ENCODE measurements at places on chromosomes 12 and 14.

- DNase-seq, result no peak
Measured at GRCh38 chr12:32053881-32054624, 52.6 kb upstream of the BICD1 start.

DNA sequence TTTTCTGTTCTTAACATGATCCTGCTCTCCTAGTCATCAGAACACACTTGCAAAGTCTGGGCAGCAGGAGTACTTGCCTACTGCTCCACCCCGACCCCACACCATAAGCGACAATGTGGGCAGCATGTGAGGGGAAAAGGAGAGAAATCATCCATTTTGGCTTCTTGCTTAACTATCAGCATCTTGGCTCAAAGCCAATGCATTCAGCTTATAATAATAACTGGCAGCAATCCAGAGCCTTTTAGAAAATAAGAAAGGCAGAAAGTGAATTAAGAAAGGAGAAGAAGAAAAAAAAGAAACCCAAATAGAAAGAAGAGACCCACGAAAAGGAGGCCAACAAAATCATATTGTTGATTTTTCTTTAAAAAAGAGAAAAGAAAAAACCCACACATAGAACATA lies 930.8 kb downstream of the BCL11B start:
- DNase-seq, result no peak

DNA sequence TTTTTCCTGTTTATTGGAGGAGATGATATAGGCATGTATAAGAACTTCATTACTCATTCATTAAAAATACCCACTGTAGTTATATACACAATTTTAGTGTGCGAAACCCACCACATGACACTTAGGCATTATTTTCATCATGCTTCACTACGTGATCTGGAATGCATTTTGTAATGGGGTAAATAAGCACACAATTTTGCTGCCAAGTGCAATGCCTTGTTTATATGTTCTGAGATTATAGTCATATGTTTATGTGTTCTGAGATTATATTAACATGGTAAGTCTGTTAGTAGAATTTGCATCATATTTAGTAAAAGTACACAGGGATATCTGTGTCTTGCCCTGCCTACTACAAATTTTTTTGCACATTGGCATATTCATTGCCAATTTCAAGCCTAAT lies 1123.0 kb downstream of the LRFN5 start:
- no peak for DNase-seq

- DNase-seq, result no peak
Measured at GRCh38 chr14:61218767-61219166, 62.4 kb downstream of the TMEM30B start.

- no peak for DNase-seq
Measured at GRCh38 chr14:50025073-50025472, 91.3 kb downstream of the VCPKMT start.

- no peak for DNase-seq
Measured at GRCh38 chr12:84128117-84128991, 784.2 kb downstream of the SLC6A15 start.

GRCh38 chr14:67996235-67996634 lies 176.7 kb downstream of the RAD51B start:
- DNase-seq, result no peak

DNA sequence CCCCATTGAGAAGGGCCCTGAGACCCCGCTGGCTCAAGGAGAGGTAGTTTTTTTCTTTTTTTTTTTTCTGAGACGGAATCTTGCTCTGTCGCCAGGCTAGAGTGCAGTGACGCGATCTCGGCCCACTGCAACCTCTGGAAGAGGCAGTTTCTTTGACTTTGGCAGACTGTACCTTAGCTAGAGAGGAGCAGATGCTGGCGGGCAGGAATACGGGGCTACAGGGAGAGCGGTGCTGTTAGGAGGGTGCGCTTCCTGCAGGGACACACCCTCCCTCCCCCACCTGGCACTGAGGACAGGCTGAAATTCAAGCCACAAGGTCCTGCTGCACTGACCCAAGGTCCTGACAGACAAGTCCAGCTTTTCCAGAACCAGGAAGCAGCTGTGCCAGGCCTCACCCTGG lies 32.2 kb upstream of the NUDT14 start:
- DNase-seq, result no peak

DNA sequence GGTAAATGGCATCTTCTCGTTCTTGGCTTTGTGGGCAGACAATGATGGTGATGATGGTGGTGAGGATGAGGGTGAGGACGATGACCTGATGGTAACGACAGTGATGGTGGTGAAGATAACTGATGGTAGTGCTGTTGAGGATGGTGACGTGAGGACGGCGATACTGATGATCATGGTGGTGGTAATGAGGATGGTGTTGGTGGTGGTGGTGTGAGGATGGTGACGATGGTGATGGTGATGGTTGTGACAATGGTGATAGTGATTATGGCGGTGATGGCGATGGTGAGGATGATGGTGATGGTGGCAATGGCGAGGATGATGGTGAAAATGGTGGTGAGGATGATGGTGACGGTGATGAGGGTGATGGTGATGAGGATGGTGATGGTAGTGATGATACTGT lies 54.5 kb downstream of the FBRSL1 start:
- no peak for DNase-seq

DNA sequence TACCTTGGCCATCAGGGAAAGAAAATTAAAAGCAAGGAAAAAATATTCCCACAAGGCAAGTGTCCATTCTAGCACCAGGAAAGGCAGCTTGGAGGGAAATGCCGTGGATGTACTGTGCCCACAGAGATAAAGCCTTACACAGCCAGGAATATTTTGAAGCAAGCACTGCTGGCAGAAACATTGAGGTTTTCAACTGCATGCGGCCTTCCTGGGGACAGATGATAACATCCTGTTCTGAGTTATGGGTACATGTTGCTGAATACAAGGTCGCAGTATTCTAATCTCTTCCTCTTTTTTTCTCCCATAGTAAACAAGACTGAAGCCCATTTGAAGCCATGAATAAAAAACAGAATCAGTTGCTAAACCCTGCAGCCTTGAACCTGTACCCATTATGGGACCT lies 197.1 kb downstream of the BTG1 start:
- DNase-seq, result no peak

DNA sequence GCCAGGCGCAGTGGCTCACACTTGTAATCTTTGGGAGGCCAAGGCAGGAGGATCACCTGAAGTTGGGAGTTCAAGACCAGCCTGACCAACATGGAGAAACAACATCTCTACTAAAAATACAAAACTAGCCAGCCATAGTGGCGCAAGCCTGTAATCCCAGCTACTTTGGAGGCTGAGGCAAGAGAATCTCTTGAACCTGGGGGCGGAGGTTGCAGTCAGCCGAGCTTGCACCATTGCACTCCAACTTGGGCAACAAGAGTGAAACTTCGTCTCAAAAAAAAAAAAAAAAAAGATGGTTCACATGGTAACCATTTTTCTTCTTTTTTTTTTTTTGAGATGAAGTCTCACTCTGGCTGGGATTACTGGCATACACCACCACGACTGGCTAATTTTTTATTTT lies 35.3 kb downstream of the SLC2A14 start:
- no peak for DNase-seq

GRCh38 chr12:70091021-70091521 lies 152.2 kb upstream of the CNOT2 start:
- no peak for DNase-seq

- DNase-seq, result no peak
Measured at GRCh38 chr14:22794551-22794951, 20.7 kb downstream of the SLC7A7 start.

- no peak for DNase-seq
Measured at GRCh38 chr14:53032161-53032803, 81.4 kb upstream of the FERMT2 start.

DNA sequence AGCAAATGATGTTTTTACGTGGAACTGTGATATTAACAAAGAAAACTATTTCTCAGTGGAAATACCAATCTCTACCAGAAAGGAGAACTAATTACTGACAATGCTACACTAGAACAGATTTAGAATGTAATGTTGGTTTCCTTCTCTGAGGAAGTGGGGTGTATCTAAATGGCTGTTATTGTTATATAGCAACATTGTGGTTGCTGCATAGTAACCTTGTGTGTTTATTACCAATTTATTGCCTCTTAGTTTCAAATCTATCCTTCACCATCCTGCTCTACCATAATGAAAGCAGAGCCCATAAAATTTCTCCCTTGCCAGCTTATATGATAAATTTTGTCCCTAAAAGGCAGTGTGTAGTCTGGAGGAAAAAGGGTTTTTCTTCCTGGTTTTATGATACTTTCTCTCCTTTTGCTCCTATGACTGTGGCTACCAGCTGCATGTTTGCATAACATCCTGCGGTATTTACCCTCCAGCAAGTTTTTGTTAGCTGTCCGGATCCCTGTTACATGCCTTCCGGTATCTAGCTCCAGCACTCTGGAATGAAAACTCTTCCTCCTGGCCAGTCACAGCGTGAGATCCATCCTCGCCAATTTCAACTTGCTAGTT lies 5.7 kb upstream of the KLRK1 start:
- DNase-seq, result no peak

DNA sequence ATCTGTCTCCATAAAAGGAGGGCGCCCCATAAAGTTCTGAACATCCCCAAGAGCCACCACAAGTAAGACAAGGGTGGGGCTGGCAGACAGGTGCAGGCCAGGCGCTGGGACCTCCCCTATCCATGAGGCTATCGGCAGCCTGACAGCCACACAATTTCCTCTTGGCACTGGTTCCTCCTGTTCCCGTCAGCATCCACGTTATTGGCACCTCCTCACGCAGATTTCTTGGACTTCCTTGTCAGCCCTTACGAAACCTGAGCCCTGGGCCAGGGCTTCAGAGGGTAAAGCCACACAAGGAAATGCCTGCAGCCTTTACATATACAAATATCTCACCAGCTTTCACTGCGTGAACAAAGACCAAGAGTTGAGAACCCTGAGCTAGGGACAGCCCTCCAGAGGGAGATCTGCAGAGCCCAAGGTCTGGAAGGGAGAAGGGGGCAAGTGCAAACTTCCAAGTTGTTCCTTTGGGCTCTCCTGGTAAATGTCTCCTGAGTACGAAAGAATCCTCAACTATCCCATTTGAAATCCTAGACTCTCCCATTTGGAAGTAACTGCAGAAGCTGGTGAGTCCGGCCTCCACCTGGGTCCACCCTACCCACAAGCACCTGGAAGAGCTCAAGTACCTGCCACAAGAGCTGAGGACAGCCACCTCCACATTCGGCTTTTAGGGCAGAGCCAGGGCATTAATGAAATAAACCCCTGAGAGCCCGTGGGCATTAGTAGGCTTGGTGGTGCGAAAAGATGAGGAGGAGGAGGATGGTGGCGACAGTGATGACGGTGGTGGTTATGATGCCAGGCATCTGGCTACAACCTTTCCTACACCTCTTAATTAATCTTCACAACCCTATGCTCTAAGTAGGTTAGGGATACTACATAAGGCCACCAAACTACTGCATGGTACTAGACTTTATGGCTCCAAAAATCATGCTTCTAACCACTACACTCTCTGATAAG lies 5.5 kb upstream of the TC2N start:
- DNase-seq, result no peak

- DNase-seq, result no peak
Measured at GRCh38 chr12:123446333-123446713, 9.8 kb upstream of the RILPL2 start.

- DNase-seq, result no peak
Measured at GRCh38 chr14:39876916-39877315, 444.7 kb upstream of the FBXO33 start.

DNA sequence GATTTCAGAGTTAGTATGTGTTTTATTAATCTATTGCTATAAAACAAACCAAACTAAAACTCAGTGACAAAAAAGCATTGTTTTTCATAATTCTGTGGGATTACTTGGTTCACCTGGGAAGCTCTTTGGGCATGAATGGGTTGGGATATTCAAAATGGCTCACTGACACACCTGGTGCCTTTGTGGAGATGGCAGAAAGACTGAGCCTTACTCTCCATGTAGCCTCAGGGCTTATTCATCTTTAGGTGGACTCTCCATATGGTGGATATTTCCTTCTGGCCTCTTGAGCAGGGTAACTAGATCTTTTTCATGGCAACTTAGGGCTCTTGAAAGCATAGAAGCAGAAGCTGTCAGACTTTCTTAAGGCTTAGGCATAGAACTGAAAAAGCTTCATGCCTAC lies 1102.8 kb upstream of the SEL1L start:
- DNase-seq, result no peak

GRCh38 chr14:45698462-45699134 lies 445.6 kb upstream of the MIS18BP1 start:
- DNase-seq, result no peak

DNA sequence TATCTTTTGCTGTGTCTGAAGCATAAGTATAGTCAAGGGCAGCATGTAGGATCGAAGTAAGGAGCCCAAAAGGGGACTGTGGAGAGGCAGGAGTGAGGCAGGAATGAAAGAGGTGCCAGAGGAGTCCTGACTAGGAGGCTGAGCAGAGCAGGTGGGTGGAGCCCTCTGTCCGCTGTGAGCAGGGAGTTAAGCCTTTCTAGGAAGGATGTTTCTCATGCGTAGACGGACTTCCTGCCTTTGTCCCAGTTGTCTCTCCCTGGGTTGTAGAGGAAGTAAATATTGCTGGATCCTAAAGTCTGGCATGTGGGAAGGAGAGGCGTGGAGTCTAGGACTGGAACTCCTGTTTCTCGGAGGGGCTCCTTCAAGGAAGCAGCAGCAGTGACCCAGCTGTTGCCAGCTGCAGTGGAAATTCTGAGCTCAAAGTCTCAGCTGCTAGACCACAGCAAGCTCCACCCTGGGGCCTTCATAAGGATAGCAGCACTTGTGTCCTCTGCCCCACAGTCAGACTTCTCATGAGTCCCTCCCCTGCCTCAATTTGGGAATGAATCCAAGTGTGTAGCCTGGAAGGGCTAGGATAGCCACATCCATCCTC lies 44.0 kb downstream of the RBMS2 start:
- peak; percentile 53 for DNase-seq

- DNase-seq, result no peak
Measured at GRCh38 chr12:97003276-97003675, 96.2 kb downstream of the NEDD1 start.

DNA sequence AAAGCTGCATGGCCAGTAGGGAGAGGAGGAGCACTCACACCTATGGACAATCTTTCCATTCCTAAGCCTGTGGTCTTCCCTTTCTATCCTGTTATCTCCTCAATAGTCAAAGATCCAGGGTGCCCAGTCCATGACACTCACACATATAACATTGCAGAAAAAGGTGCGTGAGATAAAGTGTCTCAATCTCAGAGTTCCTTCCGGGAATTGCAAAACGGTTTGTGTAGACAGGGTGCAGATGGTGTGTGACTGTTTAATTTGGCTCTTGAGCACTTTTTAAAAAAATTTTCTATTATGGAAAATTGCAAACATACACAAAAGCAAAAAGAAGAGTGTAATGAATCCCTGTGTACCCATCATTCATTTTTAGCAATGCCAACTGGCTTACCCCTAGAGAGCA lies 1493.6 kb downstream of the AACS start:
- DNase-seq, result no peak

Data from stimulated activated effector memory CD8-positive, alpha-beta T cell treated with anti-CD3 and anti-CD28 coated beads, Interleukin-12 subunit alpha, Interleukin-12 subunit beta, amount 100 ng/mL, for 72 hours (primary cell).